ENCODE measurements at places on chromosomes 2 and 18.

DNA sequence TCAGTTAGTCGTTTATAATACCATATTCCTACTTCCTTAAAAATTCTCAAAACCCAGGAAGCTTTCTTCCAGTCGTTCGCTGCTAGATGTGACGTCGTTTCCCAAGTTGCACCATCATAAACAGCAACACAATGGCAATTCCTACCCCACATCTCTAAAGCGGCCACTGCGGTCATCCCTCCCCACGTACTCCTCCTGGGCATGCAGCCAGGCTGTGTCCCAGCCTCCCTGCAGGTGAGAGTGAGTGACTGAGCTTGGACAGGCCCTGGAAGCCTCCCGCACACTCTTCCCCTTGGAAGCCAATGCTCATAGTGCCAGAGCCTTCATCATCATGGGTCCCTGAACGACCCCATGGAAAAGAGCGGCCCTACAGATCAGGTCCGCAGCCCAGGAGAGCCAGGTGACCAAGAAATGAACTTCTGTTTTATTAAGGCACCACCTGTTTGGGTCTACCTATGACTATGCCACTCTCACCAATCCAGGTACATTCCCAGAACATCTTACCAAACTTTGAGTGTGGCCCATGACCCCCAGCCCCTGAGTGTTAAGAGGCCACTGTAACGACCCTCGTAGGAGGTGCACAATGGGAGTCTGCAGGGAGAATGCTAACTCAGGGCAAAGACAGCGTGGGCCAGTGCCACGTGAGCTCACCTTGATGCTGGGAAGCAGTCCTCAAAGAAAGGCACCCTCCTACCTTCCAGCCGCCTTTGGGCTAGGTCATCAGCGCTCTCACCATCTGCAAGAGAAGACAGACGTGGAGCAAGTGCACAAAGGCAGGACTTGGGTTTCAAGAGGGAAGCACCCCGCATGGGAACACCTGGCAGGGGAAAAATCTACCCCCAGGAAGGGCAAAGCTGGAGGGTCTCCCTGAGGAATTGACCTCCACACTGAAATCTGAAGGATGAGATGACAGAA is 74.7 kb upstream of the RAB6C start:
- DNase-seq, result no peak

- no peak for DNase-seq
These were observed 145.4 kb upstream of the RAB12 start for GRCh38 chr18:8463791-8464190.

DNA sequence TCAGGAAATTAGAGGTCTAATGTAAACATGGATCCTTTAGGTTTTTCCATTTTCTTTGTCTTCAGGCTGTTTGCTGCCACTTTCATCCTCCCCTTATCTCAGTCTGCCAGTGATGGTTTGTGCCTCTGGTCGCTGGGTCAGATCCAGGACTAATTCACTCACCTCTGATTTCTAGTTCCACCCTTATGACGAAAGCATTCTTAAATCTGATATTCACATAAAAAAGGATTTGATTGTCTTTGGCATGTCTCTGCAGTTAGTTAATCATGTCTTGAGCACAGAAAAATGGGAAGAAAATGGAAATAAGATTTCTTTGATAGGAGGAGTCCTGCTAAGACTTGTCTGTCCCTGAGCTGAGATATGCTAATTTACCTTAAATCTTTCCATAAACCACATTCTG is 4.6 kb downstream of the IL1RL1 start:
- no peak for DNase-seq

DNA sequence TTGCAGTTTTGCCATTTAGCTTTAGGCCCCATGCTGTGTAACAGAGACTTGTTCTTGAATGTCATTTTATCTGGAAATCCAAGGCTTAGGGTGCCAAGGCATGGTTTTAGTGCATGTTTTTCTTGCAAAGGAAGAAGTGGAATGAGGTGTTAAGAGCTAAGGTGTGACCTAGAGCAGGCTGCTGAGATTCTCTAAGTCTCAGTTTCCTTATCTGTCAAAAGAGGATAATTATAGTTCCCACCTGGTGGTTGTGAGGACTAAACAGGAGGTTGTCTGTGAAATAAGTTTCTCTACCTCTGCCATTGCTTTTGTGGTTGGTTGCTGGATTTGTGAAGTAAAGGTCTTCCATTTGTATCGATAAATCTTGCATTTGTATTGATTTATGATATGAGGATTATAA is 82.0 kb downstream of the TANC1 start:
- DNase-seq, result no peak

GRCh38 chr2:20211860-20212458 is 13.0 kb downstream of the SDC1 start:
- DNase-seq, result no peak

DNA sequence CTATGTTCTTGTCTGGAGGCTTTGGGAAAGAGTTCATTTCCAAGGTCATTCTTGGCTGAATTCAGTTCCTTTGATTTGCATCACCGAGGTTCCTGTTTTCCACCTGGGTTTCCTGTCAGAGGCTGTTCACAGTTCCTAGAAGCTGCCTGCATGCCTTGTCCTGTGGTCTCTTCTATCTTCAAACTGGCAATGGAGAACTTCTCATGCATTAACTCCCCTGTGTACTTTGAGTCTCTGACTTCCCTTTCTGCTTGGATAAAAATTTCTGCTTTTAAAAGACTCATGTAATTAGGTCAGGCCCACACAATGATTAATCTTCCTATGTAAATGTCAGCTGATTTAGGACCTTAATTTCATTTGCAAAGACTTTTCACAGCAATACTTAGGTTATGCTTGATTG is 499.3 kb upstream of the FANCL start:
- no peak for DNase-seq

GRCh38 chr18:67932271-67932670 is 415.8 kb upstream of the DSEL start:
- no peak for DNase-seq

DNA sequence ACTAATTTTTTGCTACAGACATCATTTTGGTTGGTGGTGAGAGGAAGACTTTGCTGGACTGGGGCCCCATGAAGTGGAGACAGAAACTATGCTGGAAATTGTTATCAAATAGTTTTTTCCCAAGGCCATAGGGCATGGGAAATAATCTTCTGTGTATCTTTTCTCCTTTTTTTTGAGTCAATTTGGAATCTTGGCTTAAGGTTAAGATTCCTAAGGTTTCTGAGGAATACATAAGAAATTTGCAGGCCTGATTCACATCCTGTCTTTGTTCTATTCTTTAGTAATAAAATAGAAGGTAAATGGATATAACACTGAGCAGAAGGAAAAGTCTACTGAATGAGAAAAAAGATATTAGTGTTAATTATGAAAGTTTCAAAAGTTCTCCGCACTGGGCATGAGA is 16.6 kb downstream of the SMC6 start:
- DNase-seq, result no peak

GRCh38 chr2:150663143-150663542 is 175.7 kb upstream of the RND3 start:
- DNase-seq, result no peak

- DNase-seq, result peak; percentile 100
These were observed 545 bp downstream of the DUSP28 start for GRCh38 chr2:240560480-240561324.

DNA sequence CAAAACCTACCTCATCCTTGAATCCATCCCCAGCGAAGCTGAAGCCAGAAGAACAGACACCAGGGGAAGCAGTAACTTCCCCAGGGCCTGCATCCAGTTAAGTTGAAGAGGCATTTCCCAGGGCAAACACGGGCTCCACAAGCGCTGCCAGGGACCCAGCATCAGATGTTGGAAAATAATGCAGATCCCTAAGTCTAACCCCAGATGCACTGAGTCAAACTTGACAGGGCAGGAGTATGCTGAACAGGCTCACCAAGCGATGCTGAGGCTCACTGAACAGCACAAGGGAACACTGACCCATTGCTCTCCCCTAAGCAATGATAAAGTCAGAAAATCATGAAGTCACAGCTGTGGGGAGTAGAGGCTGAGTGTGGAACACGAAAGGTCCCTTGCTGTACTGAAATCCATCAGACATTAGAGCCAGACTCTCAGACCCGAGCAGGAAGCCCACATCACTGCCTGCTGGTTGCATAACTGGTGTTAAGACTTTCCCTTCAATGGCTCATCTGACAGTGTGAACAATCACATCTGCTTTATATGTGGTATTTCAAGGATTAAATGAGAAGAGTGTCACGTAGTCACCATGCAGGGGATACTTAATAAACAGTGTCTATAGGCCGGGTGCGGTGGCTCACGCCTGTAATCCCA is 36.2 kb downstream of the TNS1 start:
- no peak for DNase-seq

GRCh38 chr2:201313362-201313761 is 43.8 kb downstream of the FLACC1 start:
- no peak for DNase-seq

- DNase-seq, result peak; percentile 18
These were observed 14.8 kb downstream of the ZAP70 start for GRCh38 chr2:97728091-97728731.

DNA sequence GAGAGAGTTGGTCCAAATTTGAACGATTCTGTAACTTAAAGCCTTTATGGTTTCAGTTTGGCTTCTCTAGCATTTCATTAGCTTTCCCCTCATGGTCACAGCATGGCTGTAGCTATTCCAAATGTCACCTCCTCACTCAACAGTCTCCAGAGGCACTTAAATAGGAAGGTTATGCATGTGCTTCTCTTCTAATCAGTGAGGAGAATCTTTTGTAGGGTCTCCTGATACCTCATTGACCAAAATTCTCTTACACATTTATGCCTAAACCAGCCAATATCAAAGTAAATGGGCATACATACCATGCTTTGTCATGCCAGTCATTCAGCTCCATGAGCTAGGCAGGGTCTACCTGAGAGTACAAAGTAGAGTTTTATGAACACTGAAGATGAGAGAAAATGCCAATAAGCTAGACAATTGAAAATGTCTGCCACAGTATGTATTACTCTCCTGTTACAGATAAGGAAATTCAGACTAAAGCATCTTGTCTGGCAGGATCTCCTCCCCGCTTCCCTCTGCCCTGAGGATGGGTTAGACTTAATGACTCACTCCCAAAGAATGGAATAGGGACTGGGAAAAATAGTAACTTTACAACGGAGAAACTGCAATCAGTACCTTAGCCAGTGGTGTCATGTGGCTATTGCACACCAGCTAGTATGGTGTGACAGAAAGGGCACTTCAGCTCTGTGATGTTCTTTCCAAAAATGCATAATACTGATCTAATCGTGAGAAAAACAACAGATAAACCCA is 15.4 kb downstream of the DSG2 start:
- DNase-seq, result no peak

DNA sequence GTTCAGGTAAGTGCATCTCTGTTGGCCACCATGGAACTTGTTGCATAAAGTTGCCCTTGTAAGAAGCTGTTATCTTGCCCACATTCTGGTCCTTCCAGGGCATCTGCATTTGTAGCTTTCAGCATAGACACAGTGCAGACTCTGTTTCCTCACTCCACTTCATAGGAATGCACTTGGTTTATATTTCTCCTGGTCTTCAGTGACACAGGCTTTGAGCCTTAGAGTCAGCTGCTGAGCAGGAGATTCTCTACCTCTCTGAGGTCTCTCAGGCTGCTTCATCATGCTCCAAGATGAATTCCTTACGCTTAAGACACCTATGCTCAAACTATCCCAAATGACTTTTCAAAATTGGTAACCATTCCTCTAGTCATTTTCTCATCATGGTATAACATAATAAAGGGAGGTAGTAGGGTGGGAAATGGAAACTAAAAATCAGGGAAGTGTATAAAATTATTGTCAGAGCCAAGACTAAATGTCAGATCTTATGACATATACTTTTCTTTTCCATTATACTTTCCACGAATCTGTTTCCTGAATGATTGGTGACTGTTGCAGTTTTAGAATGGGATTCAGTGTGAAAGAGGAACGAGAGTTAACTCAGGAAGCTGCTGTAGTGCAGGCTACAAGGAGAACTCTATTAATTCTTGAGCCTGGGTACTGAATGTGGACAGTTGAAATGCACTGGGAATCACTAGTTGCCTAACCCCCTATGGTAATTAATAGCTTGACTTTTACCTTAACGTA is 72.0 kb downstream of the GALNT1 start:
- no peak for DNase-seq

DNA sequence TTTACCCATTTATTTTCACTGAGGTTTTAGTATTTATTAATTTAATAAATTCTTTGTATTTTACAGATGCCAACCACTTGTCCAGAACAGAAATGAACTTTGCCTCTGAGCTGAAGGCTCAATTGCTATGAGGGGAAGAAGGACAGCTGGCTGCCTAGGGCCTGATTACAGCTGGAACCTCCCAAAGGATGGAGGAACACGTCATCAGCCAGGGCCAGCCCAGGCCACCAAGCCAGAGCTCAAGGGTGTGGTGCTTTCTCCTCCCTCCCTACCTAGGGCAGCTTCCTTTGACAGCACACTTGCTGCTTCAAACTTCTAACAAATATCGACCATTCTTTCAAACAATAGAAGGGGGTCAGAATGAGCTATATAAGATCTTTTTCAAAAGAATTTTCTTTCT is 19.7 kb upstream of the RIOK3 start:
- no peak for DNase-seq

DNA sequence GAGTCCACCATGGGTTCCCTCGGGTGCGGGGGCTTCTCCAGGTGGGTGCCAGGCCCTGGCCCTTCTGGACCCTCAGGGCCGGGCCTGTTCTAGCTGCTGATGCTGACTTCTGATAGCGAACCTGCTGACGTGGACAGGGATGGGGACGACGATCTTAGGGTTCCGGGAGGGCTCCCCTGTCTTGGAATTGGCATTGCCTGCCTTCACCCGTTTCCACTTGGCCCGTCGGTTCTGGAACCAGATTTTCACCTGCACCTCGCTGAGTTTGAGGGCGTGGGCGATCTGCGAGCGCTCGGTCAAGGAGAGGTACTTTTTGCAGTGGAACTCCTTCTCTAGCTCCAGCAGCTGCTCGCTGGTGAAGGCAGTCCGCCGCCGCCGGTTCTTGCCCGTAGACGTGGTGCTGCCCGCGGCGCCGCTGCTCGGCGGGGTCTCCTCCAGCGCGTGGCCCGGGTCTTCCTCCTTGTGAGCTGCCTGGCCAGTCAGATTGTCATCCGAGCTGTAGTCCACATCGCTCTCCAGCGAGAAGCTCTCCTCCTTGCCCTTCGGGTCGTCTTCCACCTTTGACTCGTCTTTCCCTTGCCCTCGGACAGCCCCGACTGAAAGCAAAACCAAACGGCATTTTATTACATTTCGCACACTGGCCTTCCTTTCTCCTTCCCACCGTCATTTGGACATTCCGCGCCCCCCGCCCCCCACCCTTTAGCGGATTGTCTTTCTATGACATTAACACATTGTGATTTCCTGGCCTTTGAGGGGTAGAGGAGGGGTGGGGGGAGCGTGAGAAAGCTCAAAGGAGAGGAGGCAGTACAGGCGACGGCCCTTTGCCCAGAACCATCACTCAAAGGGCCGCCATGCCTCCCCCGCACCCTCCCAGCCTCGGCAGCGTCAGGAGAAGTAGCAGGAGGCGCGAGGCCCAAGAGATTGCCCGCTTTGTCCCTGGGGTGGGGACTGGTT is 2.1 kb downstream of the GBX2 start:
- no peak for DNase-seq

- DNase-seq, result no peak
These were observed 291.5 kb downstream of the TDRD15 start for GRCh38 chr2:21415234-21415633.

- no peak for DNase-seq
These were observed 510.8 kb downstream of the TRIB2 start for GRCh38 chr2:13227578-13227977.

All from activated naive CD4-positive, alpha-beta T cell treated with Interleukin-2 at 50 U/mL for 16 hours (primary cell).